ENCODE measurements at places on chromosomes 11 and 22.

- no peak for DNase-seq
Measured at GRCh38 chr22:50422961-50423815, 51.6 kb downstream of the SBF1 start.

GRCh38 chr22:26708256-26709009 lies 51.0 kb downstream of the MIAT start:
- DNase-seq, result no peak

DNA sequence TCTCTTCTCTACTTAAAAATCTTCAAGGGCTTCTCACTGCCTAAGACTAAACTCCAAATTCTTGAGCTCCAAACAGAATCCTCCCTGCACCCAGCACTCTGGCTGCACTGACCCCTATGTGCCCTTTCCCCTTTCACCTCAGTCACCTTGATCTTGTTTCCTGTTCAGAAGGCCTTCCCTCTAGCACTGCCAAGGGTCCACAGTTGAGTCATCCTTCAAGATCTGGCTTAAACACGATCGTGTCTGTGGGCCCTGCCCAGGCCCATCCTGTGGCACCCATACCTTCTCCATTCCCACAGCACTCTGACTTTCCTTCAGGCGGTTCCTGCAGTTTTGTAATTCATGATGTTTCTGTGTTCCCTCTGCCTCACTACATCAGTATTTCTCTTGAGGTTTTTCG lies 129.2 kb downstream of the ARL14EP start:
- DNase-seq, result no peak

DNA sequence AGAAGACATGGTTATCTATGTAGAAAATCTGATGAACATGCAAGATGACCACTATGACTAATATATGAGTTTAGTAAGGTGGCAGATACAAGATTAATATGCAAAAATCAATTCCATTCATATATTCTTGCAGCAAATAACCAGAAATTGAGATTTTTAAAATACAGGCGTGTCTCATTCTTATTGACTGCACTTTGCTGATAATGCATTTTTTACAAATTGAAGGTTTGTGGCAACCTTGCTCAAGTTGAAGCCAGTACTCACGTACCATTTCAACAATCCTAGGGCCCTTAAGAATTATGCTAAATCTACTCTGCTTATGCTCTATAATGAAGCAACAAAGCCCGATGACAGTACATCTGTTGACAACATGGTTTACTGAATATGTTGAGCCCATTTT lies 104.6 kb downstream of the KCNQ1OT1 start:
- no peak for DNase-seq

DNA sequence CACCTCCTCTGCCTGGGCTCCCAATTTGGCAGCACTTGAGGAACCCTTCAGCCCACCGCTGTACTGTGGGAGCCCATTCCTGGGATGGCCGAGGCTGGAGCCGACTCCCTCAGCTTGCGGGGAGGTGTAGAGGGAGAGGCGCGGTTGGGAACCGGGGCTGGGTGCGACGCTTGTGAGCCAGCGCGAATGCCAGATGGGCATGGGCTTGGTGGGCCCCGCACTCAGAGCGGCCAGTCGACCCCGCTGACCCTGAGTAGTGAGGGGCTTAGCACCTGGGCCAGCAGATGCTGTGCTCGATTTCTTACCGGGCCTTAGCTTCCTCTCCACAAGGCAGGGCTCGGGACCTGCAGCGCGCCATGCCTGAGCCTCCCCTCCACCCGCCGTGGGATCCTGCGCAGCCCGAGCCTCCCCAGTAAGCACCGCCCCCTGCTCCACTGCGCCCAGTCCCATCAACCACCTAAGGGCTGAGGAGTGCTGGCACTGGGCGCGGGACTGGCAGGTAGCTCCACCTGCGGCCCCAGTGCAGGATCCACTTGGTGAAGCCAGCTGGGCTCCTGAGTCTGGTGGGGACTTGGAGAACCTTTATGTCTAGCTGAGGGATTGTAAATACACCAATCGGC lies 58.3 kb upstream of the DEFB108B start:
- no peak for DNase-seq

DNA sequence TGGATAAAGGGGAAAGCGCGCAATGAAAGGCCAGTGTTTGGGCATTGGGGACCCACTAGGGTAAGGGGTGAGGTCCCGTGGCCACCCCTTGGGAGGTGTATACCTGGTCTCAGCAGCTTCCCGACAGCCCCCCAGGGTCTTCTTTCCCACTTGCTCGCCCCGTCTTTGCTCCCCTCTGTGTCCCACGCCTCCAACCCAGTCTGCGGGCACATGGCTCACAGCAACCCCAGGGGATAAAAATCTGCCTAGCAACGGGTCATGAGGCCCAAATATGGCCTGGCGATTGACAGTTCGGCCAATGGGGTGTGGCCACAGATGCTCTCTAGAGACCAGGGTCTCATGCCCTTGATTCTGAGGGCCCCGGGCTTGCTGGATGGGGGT lies 41.6 kb downstream of the AHNAK start:
- no peak for DNase-seq

GRCh38 chr11:111672949-111673348 lies 70.7 kb downstream of the SIK2 start:
- no peak for DNase-seq

GRCh38 chr22:45284705-45285262 lies at the start of gene UPK3A:
UPK3A (plus strand) TSS chr22:45284949; CDS start chr22:45285014, 65 bp downstream.
- no peak for DNase-seq

GRCh38 chr11:128361451-128362020 lies 225.8 kb downstream of the ETS1 start:
- no peak for DNase-seq

GRCh38 chr22:25777870-25778269 lies 35.9 kb downstream of the MYO18B start:
- DNase-seq, result no peak

- no peak for DNase-seq
Measured at GRCh38 chr11:130308059-130308458, 6.7 kb downstream of the ZBTB44 start.

DNA sequence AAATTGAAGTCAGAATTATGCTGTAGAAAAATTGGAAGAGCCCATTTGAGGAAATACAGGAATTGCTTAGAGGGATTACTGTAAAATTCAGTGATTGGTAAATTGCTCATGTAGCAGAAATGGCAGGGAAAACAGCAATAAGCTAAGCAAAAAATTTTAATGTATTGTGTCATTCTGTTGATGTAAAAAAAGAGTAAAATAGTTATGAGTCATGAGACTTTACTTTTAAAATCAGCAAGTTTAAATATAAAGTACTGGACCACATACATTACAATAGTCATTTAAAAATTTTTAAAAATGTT lies 10.4 kb downstream of the PDHX start:
- no peak for DNase-seq

DNA sequence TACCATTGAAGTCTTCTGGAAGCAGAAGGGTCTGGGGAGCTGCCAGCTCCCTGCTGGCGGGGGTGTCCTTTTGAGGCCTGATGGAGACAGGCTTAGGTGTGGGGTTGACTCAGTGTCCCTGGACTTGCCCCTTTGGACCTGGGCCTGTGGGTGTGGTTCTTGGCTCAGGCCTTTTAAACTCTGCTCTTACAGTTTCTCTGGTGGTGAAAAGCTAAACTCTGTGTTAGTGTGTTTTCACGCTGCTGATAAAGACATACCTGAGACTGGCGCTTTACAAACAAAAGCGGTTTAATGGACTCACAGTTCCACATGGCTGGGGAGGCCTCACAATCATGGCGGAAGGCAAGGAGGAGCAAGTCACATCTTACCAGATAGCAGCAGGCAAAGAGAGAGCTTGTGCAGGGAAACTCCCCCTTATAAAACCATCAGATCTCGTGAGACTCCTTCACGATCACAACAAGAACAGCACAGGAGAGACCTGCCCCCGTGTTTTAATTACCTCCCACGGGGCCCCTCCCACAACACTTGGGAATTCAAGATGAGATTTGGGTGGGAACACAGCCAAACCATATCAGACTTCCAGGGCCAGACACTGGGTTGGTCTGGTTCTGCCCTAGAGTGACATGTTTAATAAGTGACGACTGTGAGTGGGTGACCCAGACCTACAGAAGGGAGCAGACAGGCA lies 26.5 kb downstream of the GRAMD4 start:
- DNase-seq, result no peak

DNA sequence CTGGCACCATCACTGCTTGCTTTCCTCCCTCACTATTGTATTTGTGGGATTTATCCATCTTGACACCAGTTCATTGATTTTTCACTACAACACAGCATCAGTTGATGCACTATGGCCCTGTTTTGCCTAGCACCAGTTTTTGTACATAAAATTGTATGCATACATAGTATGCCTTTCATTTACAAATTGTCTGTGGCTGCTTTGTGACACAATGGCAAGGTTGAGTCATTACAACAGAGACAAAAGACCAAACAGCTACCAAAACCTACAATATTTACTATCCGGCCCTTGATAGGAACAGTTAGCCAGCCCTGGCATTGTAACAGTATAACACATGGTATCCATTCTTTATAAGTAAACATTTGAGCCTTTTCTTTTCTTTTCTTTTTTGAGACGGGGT lies 150.3 kb downstream of the LDLRAD3 start:
- no peak for DNase-seq

DNA sequence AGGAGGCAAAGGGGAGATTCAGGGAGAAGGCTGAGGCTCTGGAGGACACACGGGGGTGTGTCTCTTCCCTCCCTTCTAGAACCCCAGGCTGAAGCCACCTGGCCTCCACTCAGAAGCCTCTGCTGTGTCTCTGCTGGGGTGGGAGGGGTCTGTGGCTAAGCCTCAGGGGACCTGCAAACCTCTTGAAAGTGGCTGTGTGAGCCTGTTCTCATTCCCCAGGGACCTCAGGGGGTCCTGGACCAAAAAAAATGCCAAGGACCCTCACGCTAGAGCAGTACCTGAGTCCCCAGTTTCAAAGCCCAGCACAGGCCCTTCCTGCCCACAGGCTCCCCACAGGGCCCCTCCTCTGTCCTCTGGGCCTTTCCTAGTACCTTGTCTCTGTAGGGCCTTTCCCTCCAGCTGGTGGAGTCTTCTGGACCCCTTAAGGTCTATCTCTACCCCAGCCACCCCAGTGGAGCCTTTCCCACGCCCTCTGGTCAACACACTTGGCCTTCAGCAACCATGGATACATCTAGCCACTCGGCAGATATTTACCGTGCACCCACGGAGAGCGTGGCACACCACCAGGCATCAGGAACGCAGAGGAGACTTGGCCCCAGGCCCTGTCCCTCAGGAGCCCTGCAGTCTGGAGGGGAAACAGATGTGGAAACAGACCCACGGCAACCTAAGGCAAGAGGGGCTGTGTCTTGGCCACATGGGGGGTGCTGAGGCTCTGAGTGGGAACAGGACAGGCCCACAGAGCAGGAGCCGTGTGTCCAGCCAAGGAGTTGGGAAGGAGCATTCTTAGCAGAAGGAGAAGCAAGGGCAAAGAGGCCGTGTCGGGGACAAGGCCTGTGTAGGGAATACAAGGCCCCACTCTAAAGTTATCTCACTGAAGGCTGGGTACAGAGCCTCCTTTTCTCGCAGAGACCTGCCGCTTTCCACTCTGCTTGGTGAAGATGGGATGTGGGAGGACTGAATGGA lies 18.5 kb downstream of the PLA2G6 start:
- no peak for DNase-seq

- no peak for DNase-seq
Measured at GRCh38 chr11:128488471-128488870, 98.9 kb downstream of the ETS1 start.

- no peak for DNase-seq
Measured at GRCh38 chr22:30612789-30613188, 5.8 kb downstream of the TCN2 start.

DNA sequence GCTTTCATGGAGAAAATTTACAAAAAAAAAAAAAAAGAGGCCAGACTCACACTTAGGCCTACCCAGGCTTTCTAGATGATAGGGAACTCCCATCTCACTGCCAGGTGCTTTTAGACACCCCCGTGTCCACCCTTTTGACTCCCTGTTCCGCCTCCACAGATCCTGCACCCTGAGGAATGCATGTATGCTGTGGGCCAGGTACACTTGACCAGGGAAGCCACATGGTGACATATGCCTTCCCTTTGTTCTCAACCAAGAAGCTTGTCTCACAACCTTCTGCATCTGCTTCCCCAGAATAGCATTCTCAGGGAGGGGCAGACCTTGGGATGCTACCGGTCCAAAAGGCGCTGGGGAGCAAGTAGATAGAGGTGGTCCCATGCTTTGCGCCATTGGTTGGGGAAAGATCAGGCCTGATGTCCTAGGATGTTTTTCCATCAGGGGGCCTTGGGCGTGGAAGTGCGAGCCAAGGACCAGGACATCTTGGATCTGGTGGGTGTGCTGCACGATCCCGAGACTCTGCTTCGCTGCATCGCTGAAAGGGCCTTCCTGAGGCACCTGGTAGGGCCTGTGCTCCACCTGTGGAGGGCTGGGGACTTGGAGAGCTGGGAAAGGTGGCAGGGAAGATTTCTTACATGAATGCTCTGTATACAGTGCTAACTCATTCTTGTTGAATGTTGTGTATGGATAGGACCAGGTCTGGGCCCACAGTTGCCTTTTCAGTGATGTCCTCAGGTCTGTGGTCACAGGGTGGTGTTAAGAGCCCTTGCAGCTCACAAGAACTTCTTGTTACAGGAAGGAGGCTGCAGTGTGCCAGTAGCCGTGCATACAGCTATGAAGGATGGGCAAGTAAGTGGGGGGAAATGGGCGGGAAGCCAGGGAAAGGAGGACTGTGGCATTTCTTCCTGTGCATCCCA lies 7.5 kb downstream of the HMBS start:
- no peak for DNase-seq

- no peak for DNase-seq
Measured at GRCh38 chr11:29781268-29781667, 235.6 kb downstream of the KCNA4 start.

DNA sequence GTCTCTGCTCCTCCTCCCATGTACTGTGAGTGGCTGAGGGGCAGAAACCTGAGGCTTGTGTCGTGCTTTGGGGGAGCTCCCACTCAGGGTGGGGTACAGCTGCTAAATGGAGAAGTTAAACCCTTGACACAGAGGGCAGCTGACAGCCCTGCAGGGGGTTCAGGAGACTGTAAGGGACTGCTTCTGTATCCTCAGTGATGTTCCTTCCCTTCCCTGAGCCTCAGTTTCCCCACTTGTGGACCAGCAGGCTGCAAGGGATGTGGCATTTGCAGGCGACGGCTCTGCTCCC lies 15.6 kb downstream of the SYNGR1 start:
- no peak for DNase-seq

- DNase-seq, result no peak
Measured at GRCh38 chr22:24205438-24206195, 24.3 kb downstream of the SUSD2 start.

- no peak for DNase-seq
Measured at GRCh38 chr11:2515401-2516275, 70.8 kb downstream of the KCNQ1 start.

GRCh38 chr11:19525714-19526113 lies 186.9 kb upstream of the NAV2 start:
- DNase-seq, result no peak

DNA sequence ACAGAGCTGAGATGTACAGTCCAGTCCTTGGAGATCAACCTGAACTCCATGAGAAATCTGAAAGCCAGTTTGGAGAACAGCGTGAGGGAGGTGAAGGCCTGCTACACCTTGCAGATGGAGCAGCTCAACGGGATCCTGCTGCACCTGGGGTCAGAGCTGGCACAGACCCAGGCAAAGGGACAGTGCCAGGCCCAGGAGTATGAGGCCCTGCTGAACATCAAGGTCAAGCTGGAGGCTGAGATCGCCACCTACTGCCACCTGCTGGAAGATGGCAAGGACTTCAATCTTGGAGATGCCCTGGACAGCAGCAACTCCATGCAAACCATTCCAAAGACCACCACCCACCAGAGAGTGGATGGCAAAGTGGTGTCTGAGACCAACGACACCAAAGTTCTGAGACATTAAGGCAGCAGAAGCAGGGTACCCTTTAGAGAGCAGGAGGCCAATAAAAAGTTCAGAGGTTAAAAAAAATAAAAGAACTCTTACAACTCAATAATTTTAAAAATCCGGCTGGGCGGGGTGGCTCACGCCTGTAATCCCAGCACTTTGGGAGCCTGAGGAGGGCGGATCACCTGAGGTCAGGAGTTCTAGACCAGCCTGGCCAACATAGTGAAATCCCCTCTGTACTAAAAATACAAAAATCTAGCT lies 69.9 kb upstream of the RTL6 start:
- DNase-seq, result peak; percentile 13

Data from activated CD4-positive, CD25-positive, alpha-beta regulatory T cell treated with anti-CD3 and anti-CD28 coated beads, Interleukin-2, amount 50 U/mL, for 16 hours (primary cell).